ENCODE measurements at places on chromosomes 4 and X.

GRCh38 chrX:127877318-127877717 is 174.9 kb downstream of the ACTRT1 start:
- DNase-seq, result no peak

DNA sequence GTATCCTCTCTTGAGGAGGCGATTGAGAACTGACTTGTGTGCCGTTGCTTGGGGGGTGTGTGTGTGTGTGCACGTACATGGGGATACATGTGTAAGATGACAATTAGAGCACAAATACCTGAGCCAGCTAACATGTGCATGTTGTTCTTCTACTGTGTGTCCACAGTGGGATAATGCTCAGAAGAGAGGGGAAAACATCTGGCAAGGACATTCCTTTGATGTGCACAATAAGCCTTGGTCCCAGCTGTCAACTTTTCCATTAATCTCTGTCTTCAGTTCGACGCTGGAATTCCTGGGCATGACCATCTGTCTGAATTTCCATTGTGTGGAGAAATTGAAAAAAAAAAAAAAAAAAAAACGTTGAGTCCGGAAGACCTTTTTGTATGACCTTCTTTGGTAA is 592.0 kb upstream of the GALNTL6 start:
- DNase-seq, result no peak

DNA sequence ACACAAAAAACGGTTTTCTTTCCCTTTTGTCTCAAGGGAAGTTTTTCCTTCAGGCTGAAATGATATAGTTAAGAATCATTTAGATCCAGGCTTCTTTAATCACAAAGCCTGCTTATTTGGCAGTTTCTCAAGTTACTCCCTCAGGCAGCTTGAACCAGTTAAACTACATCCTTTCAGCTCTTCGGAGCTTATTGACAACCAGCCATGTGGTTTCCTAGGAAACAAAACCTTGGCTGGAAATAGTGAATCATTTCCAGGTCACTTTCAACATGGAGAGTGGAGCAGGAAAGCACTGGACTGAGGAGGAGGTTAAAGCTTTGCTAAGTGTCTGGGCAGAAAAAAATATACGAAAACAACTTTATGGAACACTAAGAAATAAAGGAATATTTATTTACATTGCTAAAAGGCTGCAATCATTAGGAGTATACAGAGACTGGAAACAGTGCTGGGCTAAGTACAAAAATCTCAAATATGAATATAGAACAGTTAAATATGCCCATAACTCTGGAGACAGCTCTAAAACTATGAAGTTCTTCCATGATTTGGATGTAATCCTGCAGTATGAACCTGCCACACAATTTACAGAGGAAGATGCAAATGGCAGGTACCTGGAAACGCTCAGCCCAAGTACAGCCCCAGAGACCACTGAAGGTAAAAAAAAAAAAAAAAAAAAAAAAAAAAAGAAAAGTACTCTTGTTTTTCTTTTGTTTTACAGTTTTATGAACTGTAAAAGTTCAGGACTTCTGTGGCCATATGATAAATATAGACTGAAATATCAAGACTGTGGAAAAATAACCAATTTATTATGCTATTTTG is 23.2 kb upstream of the AASDH start:
- DNase-seq, result no peak

DNA sequence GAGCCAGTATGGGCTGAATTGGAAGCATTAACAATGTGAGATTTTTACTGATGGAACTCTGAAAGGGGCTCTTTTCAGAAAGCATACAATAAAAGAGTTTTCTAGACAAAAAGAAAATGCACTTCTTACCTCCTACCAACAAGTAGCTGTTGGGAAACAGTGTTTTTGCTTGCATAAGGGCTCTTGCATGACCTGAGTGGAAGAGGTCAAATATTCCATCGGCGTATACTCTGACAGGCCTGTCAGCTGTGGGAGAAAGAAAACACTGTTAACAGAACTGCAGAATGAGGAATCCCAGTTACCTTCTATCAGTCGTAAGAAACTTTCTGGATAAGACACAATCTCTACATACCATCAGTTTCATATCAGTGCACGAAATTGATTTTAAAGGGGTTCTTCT is 39.5 kb downstream of the PCYT1B start:
- no peak for DNase-seq

DNA sequence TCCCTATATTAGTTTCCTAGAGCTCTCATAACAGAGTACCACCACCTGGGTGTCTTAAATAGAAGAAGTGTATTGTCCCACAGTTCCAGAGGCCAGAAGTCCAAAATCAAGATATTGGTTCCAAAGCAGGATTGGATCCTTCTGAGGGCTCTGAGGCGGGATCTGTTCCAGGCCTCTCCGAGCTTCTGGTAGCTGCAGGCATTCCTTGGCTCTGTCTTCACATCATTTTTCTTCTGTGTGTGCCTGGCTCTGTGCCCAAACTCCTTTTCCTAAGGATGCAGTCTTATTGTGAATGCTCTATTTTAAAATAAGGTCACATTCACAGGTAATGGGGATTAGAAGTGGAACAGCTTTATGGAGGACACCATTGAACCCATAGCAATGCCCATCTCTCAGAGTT is 253.7 kb upstream of the TAPT1 start:
- DNase-seq, result no peak

GRCh38 chrX:37754516-37754915 is 25.3 kb upstream of the CYBB start:
- DNase-seq, result no peak

Data from CD4-positive, alpha-beta T cell treated with Interleukin-2 at 100 ng/mL for 4 hours (primary cell).